CD4-positive, alpha-beta memory T cell (primary cell): ENCODE measurements at places on chromosomes 2 and 18.

- no peak for DNase-seq
Measured at GRCh38 chr2:148209603-148210002, 188.7 kb downstream of the MBD5 start.

GRCh38 chr2:176280867-176281658 is 11.8 kb downstream of the MTX2 start:
- DNase-seq = no peak

DNA sequence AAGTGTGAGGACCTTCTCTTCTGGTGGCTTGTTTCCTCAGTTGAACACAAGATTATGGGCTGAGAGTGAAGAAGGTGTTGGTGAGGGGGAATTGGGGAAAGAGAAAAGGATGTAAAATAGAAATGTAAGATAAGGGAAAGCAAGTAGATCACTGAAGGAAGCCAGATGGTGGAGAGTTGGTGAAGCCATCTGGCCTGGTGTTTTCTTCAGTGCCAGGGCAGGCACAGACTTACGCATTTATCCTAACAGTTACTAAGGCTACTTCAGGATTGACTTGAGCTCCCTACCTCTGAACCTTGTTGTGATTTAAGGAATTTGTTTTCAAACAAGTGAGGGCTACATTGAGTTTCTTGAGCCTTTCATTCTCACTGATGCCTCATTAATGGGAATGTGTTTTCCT is 113.8 kb downstream of the GALNT1 start:
- no peak for DNase-seq

- DNase-seq = no peak
Measured at GRCh38 chr2:212995920-212996319, 155.5 kb downstream of the IKZF2 start.

DNA sequence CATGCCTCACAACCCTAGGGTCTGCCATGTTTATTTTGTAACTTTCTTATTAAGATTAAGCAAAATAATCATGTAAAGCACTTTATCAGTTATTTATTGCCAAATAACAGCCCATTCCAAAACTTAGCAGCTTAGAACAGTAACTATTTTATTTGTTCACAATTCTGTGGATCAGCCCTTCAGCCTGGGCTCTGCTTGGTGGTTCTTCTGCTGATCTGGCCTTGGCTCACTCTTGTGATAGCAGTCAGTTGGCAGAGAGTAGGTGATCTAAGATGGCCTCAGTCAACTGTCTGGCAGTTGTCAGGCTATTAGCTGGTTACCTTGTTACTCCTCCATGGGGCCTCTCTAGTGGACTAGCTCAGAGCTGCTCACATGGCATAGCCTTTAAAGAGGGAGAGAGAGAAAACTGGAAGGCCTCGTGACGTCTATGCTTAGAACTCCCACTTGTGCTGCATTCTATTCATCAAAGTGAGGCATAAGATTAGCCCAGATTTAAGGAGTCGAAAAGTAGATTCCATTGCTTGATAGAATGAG is 54.3 kb downstream of the PLCL1 start:
- DNase-seq = no peak

- no peak for DNase-seq
Measured at GRCh38 chr2:236171181-236171679, 3.0 kb upstream of the GBX2 start.

GRCh38 chr2:106296182-106296815 is 102.2 kb upstream of the UXS1 start:
- DNase-seq = no peak

GRCh38 chr2:150274108-150274507 is 213.4 kb downstream of the RND3 start:
- no peak for DNase-seq

DNA sequence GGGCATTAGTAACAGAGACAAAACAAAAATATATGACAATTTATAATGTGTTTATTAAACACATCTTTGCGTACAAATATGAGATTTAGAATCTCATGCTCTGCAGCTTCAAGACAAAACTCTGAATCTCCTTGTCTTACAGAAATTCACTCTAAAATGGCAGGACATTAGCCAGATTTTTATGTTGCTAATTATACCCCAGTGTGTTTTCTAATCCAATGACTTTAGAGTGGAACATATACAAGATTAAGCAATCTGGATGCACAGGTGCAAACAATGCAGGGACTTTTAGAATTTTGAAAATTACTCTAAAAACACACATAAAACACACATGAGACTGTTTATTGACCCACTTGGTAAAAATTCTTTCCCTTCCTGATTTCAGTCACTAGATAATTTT is 85.9 kb downstream of the CALCRL start:
- no peak for DNase-seq

DNA sequence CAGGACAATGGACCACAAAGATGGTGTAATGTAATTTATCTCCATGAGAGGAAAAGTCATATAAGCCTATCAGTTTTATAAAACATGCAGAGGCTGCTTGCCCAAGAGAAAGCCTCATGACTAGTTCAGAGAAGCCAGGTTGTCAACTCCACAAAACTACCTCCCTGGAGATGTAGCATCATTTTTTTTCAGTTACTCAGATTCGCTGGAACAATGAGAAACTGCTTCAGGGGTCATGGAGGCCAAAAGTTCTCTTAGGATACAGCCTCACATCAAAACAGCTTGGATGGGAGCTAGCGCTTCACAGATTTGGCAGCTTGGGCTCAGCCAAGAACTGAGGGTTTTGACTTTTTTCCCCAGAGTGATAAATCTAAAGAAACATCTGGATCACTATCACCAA is 263.5 kb downstream of the INSIG2 start:
- DNase-seq = no peak

DNA sequence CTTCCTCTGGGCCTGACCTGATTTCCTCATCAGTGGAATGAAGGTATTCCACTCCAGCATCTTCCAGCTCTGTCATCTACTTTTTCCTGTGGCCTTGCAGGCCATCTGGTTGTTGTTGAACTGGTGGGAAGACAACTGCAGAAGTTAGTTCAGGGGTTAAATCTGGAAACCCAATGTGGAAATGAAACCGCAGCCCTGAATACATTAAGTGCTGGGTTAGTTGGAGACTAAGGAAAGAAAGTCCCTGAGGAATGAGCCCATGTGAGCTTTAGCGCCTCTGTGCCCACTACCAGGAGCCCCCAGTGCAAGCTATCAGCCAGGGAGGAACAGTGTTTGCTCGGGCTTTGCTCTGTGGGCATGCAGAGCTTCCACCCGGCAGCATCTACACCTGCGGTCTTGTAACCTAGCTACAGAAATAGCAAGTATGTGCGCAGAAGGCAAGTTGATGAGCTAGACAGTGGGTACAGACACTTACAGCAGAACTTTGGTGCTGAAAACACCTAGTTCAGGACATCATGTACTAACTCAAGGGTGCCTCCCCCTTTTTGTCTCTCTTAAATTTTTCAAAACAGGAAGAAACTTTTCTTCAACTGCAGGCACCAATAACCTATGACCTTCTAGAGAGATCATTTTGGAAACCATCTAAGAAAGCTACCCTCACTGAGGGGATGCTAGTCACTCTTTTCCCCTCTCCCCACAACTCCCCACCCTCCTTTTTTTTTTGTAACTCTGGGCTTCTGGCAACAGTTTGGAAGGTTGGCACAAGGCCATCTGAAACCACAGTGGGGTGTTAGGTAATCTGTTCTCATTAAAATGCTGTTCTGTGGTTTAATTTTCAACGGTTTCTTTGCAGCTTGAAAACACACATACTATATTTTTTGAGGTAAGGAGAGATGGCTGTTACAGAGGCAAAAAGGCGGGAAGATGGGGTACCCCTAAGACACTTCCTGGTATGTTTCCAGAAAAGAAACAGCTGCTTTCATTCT is 18.3 kb upstream of the CXCR4 start:
- DNase-seq = peak; percentile 95

DNA sequence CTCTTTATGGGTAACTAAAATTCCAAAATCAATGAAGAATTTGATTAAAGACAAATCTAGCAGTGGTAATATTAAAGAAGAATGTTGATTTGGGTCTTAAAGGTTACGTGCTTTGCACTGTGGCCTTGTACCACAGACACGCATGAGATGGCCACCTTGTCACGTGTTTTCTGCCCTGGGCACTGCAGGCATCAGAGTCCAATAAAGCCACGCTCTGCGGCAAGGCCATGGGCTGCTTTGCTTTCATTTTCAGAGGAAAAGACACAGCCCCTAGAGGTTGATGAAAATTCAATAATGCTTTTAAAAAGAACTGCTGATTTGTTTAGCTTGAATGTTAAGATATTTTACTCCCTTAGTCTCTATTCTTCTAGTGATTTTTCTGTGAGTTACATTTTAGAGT is 30.4 kb downstream of the AOX1 start:
- DNase-seq = no peak

DNA sequence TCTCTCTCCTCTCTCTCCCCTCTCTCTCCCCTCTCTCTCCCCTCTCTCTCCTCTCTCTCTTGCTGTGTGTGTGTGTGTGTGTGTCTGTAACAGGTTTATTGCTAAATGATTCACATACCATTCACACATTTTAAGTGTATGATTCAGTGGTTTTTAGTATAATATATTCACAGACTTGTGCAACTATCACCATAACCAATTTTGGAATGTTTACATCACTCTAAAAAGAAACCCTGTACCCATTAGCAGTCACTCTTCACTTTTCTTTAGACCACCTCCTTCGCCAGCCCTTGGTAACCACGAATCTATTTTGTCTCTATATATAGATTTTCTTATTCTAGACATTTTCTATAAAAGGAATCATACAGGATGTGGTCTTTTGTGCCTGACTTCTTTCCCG is 11.4 kb downstream of the THNSL2 start:
- no peak for DNase-seq

- DNase-seq = no peak
Measured at GRCh38 chr2:206418968-206419367, 24.4 kb upstream of the ADAM23 start.

- DNase-seq = peak; percentile 65
Measured at GRCh38 chr2:168346725-168347477, 99.5 kb upstream of the STK39 start.

DNA sequence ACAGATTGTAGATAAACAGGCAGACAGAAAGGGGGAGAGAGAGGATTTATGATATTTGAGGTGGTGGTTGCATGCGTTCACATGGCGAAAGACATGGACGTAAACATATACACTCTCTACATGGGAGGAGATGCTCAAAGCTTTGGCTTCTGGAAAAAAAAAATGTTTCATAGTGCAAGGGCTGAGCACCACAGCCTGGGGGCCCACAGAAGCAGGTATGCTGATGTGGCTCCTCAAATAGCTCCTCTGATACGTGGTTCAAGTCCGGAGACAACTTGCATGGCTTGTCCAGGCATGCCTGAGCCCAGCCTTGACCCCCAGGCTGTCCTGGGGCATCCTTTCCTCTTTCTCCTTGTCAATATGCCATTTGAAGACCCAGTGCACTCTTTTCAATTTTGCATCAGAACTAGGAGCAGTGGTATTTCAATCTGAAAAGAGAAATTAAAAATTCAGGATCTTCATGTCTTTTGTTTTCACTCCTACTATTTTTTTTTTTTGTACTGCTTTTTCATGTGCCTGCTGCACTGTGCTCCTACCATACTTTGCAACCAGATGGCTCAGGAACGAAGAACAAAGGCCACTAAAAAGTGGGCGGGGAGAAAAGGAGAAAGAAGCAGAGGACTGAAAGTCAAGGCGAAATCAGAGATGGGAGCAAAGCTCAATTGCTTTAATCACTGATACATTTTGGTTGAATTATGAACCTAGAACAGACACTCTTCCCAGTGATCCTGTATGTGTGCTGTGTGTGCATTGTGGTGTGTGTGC is 495.7 kb upstream of the TCF4 start:
- no peak for DNase-seq

- DNase-seq = no peak
Measured at GRCh38 chr18:29892960-29893558, 1149.5 kb downstream of the DSC3 start.

DNA sequence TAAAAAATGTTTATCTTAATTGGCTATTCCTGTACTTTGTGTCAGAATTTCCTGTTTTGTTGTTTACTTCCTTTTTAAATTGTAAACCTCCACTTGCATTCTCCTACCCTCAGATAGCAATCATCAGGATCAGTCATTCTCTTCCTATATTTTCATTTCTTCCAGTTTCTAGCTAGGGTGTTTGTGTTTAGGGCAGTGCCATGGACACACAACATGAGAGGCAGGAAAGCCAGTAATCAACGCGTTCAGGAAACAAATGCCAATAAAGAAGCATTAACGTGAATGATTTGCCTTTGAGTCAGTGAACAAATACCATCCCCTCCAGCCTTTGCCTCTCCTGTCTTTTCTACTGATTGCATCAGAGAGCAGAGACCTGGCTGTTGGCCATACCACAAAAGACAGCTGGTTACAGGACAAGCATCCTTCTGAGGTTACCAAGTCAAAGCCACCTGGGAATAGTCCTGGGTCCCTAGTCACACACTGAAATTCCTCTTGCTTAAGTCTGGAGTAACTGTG is 56.7 kb upstream of the FHL2 start:
- DNase-seq = no peak

DNA sequence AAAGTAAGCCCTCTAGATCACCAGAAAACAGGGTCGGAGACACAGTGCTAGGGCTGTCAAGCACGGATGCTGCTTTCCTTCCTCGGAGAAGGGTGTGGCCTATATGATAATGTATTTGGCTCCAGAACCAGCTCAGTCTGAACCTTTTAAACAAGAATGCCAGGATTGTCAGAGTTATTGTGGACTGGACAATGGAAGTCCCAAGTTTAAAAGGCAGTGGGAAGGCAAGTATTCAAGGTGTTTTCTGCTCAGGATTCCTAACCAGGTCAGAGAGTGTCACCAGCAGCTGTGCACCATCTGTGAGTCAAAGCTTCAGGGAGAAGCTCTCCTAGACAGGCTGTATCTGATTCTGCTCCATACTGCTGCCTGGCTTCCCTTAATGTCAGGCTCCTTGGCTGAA is 94.8 kb downstream of the SPOPL start:
- DNase-seq = no peak

DNA sequence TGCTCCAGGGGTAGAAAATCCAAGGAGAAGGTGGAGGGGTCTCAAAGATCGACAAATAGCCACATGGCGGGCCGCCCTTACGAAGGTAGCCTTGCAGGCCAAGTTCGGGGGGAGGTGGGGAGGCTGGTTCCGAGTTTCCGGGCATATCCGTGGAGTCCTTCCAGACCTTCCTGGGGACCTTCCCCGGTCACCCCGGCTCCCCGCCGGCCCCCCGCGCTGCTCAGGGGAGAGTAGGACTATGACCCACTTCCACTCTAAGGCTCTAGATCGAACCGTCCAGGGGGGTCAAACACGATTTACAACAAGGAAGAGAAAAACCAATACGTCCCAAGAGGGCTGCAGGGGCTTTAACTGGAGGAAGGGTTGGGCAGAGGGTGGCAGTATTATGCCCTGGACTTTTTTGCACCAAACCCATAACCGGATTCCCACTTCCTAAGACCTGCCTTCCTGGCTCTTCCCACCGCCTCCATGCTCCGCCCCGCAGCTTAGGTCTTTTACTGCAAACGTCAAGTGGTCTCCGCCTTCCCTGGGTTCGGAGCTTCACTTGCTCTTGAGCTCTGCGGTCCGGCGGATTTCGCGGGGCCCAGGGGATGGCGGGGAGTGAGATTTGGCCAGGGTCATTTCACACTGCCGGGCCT is 779 bp upstream of the LYPD6 start:
- no peak for DNase-seq
